NCI-H2171 (cell line): ENCODE measurements at places on chromosomes 16 and 17.
A peak's percentile ranks its signal among the peaks of the same experiment; 100 is the strongest.

GRCh38 chr16:53045341-53046220 lies 7.1 kb downstream of the CHD9NB start:
- DNase-seq, result no peak

GRCh38 chr17:8062435-8062806 lies 23.6 kb downstream of the ALOX15B start:
- no peak for DNase-seq

DNA sequence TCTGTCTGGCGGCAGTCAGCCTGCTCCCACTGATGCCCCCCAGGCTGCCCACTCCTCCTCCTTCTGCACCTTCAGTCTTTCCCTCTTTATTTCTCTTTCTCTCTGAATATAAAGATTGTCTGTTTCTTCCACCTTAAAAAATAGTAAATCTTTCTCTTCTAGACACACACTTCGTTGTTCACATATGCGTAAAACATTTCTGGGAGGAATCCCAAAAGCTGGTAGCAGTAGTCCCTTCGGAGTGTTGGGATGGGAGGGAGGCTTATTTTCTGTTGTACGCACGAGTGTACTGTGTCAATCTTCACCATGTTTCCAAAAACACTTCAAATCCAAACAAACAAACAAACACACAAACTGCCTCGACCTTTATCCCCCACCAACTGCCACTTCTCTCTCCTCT lies 9.9 kb downstream of the OSBPL7 start:
- DNase-seq, result no peak

GRCh38 chr17:57215317-57215716 lies 41.0 kb upstream of the MSI2 start:
- no peak for DNase-seq

DNA sequence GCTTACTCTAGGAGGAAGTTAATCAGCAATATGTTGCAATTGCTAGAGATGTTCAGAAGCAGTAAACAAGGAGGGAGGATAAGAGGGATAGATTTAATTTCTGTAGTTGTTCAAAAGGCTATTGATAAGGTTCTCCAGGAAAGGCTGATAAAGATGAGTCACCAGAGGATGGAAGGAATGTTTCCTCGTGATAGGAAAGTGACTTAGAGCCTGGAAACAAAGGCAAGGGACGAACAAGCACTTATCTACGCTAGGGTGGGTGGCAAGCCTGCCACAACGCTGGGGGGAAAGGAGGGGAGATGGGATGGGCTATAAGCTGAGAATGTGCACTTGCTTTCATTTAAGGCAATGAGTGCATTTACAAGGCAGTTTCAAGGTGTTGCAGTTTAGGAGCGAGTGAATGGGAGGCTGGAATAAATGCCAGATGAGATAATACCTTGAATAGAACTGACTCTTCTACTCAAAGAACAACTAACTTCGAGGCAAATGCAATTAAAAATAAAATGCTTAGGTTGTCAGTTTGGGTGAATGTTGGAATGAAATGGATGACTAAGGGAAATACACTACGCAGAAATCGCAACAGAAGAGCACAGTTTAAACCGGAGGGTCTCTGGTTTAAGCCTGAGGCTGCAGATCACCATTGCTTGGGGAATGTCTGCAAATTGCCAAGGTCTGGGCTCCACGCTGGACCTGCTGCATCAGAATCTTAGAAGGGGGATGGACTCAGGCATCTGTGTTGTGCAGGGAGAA lies 76.0 kb upstream of the RBBP6 start:
- no peak for DNase-seq

DNA sequence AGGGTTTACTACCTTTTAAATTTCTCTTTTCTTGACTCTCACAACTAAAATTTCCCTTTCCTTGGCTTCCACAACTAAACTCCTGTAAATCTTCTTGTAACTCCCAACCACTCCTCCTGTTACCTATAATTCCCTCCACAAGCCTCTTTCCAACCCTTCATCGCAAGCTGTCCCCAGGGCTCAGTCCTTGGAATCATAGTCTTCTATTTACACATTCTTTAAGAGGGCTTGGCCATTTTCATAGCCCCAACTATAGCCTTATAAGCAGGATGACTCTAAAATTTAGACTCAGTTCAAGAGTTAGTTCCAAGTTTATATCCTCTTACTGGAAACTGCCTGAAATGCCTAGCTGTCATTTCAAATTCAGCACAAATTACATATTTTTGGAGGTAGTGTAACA lies 23.9 kb downstream of the GLG1 start:
- no peak for DNase-seq

DNA sequence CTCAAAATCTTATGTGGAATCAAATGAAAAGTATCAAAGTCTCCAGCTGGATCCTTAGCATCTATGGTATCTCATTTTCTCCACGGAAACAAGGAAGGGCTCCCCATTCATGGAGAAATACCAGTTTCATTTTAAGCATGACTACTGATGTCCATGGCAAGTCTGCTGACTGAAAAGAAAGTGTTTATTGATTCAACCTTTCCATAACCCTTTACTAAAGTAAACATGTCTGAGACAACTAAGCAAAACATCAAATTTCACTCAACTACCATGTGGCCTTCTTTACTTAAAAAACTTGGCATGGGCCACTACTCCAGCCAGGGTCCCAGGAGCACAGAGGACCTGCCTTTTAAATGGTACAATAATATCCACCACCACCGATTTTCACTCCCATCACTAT lies 928.0 kb upstream of the SOX9 start:
- DNase-seq, result no peak

- DNase-seq, result no peak
Measured at GRCh38 chr17:81153340-81153803, 11.9 kb upstream of the PVALEF start.

- no peak for DNase-seq
Measured at GRCh38 chr16:75130150-75130771, 13.7 kb upstream of the LDHD start.

- DNase-seq, result no peak
Measured at GRCh38 chr17:67492251-67492740, 115.2 kb downstream of the PITPNC1 start.

DNA sequence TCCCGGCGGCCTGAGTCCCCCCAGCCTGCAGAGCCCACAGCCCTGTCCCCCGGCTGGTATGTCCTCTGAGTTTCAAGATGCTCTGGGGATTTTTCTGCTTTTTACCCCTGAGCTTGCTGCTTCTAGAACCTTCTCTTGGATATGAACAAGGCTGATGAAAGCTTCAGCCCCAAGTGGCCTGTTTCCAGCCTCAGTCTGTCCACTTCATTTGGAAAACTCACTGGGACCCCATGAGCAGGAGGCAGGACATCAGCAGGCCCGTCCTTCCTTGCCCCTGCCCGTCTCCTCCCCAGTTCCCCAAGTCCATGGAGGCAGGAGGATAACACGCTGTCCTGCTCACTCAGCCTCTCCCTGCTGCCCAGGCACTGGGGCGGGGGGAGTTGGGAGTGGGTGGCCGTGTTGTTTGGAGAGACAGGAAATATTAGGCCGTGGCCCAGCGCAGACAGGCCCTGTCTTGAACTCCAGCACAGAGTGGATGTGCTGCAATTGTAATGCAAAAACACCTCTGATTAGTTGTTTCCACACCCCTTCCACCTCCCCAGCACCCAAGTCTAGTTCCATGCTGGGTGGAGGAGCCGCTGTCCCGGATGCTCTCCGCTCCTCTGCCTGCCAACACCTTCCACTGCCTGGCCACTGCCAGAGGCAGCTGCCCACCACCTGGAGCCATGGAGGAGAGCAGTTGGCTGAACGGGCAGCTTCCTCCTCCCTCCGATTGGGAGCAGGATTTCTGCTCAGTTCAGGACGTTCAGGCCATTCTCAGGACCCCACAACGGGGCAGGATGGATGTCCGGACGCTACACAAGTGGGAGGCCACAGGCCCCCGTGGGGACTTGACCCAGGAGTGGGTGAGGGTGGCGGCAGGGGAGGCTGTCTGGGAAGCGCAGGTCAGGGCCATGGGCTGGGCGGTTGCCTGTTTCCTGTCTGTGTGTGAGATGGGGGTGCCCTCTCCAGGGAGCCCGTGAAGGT lies 216.9 kb upstream of the GSE1 start:
- no peak for DNase-seq

DNA sequence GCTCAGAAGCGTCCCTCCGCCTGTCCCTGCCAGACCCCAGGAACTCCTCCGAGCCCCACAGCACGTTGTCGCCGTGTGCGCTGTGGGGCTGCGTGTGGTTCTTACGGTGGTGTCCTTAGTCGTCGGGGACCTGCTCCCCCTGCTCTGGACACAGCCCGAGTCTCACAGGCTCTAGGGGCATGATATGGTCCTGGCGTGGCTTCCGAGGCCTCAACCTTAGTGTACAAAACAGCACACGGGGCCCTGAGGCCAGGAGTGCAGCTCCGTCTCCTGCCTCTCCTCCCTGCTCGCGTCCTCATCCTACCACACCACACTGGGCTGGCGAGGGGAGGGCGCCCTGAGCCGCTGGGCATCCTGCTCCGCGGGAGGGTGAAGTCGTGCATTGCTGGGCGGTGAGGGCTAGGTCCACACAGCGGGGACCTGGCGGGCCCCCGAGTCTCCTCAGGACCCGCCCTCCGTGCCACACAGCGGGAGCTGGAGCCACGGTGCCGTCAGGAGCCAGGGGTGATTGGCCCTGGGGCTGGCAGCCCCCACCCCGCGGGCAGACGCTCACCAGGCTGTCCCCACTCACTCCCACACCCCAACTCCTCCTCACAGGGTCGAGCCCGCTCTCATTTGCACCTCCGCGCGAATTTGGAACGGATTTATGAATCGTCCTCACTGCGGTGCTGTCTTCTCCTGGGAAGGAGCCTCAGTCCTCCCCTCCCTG lies 1.2 kb upstream of the MAFG start:
- no peak for DNase-seq

GRCh38 chr17:20157001-20157310 lies 147.8 kb downstream of the SPECC1 start:
- no peak for DNase-seq

- DNase-seq, result no peak
Measured at GRCh38 chr17:15382914-15383313, 41.5 kb upstream of the TEKT3 start.

GRCh38 chr16:54033747-54034146 lies 252.8 kb downstream of the IRX3 start:
- DNase-seq, result no peak

DNA sequence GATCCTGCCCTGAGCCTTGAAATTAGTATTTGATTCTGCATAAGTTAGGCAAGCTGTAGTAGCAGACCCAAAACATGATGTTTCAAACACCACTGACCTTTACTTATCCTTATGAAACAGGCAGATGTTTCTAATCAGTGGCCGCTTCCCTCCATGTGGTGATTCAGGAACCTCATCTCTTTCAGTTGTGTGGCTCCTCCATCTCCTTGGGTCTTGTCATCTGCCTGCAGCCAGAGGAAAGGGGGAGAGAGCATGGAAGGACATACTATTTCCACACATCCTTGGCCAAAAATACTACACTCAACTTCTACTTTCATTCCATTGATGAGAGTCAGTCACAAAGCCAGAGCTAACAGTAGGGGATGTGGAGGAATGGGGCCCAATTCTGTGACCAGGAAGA lies 41.6 kb upstream of the IRX6 start:
- no peak for DNase-seq

DNA sequence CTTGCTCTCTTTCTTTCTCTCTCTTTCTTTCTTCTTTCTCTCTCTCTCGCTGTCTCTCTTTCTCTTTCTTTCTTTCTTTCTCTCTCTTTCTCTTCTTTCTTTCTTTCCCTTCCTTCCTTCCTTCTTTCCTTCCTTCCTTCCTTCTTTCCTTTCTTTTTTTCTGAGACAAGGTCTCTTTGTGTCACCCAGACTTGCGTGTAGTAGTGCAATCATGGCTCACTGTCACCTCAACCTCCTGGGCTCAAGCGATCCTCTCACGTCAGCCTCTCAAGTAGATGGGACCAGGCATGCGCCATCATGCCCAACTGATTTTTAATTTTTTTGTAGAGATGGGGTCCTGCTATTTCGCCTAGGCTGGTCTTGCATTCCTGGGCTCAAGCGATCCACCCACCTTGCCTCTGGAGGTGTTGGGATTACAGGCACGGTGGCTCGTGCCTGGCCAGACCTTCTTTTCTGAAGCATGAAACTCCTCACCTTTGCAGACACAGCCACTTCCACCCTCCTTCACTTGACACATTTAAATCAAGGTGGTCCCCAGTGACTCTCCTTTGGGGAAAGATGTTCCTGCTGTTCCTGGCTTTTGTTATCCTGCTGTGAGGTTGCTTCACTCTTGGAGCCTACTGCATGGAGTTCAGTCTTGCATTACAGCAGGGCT lies 26.8 kb upstream of the NKD1 start:
- DNase-seq, result no peak

GRCh38 chr16:31093132-31093703 lies 1.4 kb downstream of the VKORC1 start:
- no peak for DNase-seq

DNA sequence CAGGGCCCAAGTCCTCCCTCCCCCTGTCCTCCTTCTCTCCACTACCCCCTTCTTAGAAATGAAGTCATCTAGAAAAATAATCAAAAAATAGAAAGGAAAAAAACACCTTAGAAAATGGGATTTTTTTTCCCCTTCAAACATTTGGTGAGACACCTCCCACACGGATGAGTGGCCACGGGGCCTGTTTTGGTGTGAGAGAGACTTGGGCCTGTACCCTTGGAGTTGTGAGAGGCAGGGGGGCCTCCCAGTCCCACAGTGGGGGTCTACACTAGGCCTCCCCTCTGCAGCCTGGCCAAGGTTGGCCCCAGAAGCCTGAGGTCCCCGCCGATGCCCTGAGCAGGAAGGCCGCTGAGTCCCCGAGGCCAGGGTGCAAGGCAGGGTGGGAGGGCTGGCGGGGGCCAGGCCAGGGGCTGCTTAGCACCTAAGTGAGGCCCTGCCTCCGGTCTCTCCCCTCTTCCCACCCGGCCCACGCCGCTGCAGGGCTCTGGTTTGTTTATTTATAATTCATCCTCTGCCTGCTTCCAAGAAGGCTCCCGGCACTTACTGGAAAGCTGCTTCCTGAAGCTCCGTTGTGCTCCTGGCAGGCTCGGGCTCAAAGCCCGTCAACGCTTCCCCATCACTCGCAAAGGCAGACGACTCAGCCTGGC lies 26.4 kb downstream of the NPTX1 start:
- no peak for DNase-seq

GRCh38 chr16:19389246-19389645 lies 28.4 kb upstream of the TMC5 start:
- DNase-seq, result peak; percentile 27

- peak; percentile 3 for DNase-seq
Measured at GRCh38 chr17:56929362-56929969, 15.6 kb upstream of the TRIM25 start.

GRCh38 chr16:66131895-66132294 lies 234.6 kb upstream of the CDH5 start:
- no peak for DNase-seq

DNA sequence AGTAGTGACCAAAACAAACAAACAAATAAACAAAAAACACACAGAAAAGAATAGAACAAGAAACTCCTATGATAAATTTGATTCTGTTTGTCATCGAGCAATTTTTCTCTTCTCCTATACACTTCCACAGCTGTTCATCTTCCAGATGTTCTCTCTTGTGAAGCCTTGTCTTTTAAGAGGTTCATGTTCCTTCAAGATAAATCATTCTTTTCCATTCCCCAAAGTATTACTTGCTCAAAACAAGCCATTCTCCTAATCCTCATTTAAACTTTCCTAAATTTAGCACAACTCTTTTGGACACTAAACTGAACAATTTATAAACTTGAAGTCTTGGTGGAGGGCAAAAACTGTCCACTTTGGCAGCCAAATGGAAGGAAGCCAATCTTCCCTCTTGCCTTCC lies 103.3 kb downstream of the ABCA8 start:
- no peak for DNase-seq

- no peak for DNase-seq
Measured at GRCh38 chr16:24577167-24577566, 37.8 kb downstream of the RBBP6 start.
